Stimulated activated CD4-positive, alpha-beta T cell treated with anti-CD3 and anti-CD28 coated beads, Interleukin-15, amount 100 ng/mL, for 1 hour (primary cell): ENCODE measurements at places on chromosomes 5 and 9.

DNA sequence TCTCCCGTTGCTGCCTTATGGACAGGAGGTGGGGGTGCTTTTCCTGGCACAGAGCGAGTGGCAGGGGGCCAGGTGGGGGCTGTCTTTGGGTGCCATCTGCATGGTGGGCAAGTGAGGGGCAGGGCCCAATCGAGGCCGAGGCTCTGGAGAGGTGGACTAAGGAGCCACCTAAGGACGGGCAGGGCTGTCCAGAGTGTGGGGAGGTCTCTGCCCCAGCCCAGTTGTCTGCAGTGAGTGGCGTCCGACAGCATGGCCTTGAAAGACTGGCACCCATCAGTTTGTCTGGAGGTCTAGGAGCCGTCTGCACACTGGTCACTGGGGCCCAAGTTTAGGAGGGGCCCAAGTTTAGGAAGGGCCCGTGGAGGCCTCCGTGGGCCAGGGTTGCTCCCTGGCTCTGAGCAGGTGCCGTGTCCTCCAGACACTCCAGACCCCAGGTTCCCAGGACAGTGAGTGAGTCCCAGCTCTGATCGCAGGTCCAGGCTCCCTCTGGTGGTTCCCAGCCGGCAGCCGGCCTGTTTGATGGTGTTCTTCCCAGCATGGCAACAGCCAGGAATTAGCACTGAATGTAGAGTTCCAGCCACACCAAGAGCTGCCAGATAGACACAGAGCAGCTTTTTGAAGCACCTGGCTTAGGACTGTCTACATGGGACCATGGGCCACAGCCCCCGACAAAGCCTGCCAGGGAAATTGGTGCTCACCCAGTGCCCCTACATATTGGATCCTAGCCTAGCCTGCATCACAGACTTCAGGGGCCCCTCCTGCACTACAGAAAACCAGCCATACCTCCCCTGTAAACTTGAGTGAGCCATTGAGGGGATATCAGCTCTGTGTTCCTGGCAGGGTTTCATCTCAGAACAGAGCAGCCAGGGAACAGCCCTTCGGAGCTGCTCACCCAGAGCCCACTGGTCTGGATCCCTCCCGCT is 120.9 kb downstream of the WNK2 start:
- no peak for DNase-seq

GRCh38 chr9:89020754-89021153 is 29.5 kb downstream of the S1PR3 start:
- no peak for DNase-seq

DNA sequence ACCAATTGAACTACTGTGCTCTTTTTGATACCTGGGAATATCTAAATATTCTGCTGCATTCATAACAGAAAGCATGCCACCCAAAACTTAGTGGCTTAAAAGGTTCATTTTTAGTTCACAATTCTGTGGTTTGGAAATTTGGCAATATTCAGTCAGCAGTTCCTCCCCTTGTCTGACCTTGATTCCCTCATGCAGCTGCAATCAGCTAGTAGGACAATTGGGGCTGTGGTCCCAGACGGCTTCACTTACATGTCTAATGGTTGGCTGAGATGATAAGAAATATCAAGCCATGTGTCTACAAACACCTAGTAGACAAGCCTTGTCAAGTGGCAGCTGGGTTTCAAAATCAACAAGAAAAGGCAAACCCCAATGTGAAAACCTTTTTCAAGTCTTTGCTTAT is 51.3 kb downstream of the ANXA1 start:
- no peak for DNase-seq

GRCh38 chr5:133245191-133246052 is 193.6 kb downstream of the HSPA4 start:
- peak; percentile 8 for DNase-seq

GRCh38 chr5:61999371-61999770 is 306.6 kb upstream of the KIF2A start:
- no peak for DNase-seq
